ENCODE measurements at places on chromosomes 13 and 19.

GRCh38 chr13:109256866-109257760 is 529.3 kb downstream of the IRS2 start:
- H3K4me1 ChIP-seq, result no peaks in the 10 kb centered on the region
- no peak overlapping the region for H3K4me3 ChIP-seq
- H3K36me3 ChIP-seq, result no peaks in the 10 kb centered on the region
- no peaks in the 10 kb centered on the region for H3K27me3 ChIP-seq
- peak overlapping the region; percentile 36 for H3K27ac ChIP-seq

GRCh38 chr13:37202264-37202663 is 96.8 kb upstream of the CSNK1A1L start:
- H3K27me3 ChIP-seq, result no peaks in the 10 kb centered on the region
- no peak overlapping the region for H3K4me3 ChIP-seq
- no peaks in the 10 kb centered on the region for H3K36me3 ChIP-seq
- no peaks in the 10 kb centered on the region for H3K4me1 ChIP-seq
- DNase-seq, result no peak
- H3K27ac ChIP-seq, result no peak overlapping the region

DNA sequence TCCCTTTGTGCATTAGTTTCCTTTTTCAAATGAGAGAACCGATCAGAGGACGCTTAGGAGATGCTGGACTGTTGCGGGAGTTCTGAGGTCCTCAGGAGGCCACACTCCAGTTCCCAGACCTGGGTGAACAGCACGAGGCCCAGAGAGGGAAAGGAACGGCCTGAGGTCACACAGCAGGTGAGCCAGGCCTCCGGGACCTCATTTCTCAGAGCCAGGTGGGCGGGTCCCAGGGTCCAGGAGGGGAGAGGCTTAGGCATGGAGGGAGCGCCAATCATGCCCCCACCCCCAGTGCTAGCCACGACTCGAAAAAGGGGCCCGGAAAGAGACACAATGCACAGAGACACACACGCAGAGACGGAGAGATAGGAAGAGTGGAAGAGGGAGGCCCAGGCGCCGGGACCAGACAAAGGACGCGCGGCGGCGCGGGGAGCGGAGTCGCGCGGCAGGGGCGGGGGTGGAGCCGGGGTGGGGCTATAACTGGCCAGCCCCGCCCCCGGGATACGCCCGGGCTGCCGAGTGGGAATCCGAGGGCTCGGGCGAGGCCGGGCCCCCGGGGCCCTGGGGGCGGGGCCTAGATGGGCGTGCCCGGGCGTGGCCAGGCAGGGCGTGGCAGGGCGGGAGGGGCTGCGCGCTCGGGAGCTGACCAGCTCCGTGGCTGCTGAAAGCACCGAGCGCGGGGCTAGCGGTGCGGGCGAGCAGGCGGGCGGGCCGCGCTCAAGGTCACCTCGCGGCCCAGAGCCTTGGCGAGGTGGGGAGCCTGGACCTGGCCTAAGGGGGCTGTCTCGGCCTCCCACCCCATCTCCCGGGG is 1.6 kb downstream of the ELAVL3 start:
- H3K4me3 ChIP-seq, result peak overlapping the region; percentile 7
- peaks cover 5% of the 10 kb centered on the region for H3K36me3 ChIP-seq
- peak; percentile 55 for DNase-seq
- no peaks in the 10 kb centered on the region for H3K27me3 ChIP-seq

GRCh38 chr13:66461021-66461420 is 769.1 kb downstream of the PCDH9 start:
- no peaks in the 10 kb centered on the region for H3K27me3 ChIP-seq
- no peak for DNase-seq
- H3K27ac ChIP-seq, result no peak overlapping the region

DNA sequence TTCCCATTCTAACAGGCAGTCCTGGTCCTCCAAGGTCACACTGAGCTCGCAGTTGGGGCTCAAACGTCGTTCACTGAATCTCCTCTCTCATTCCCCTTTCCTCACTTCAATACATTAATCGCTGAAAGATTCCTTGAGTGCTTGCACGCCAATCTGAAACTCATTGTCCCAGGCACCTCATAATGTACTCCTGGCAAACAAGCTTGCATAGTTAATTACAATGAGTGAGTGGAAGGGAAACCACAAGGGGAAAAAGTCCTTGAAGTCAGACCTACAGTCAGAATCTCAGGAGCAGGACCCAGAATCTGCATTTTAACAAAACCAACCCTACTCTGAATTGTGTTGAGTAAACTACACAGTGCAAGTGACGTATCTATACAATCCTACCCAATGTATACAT is 86.9 kb downstream of the CRYL1 start:
- H3K36me3 ChIP-seq, result peaks cover 25% of the 10 kb centered on the region
- no peak for DNase-seq
- no peaks in the 10 kb centered on the region for H3K4me1 ChIP-seq
- H3K27me3 ChIP-seq, result no peaks in the 10 kb centered on the region
- no peak overlapping the region for H3K4me3 ChIP-seq

GRCh38 chr13:109074436-109074835 is 445.0 kb downstream of the MYO16 start:
- H3K4me3 ChIP-seq, result no peak overlapping the region
- H3K4me1 ChIP-seq, result no peaks in the 10 kb centered on the region
- no peak for DNase-seq
- no peak overlapping the region for H3K27ac ChIP-seq
- no peaks in the 10 kb centered on the region for H3K27me3 ChIP-seq

- H3K4me3 ChIP-seq, result no peak overlapping the region
- peaks cover 27% of the 10 kb centered on the region for H3K4me1 ChIP-seq
- no peaks in the 10 kb centered on the region for H3K27me3 ChIP-seq
Measured at GRCh38 chr19:44809577-44810233, 802 bp downstream of the BCAM start.

GRCh38 chr19:13172346-13173138 is 22.3 kb downstream of the IER2 start:
- H3K4me1 ChIP-seq, result peaks cover 8% of the 10 kb centered on the region
- no peak for DNase-seq
- peak overlapping the region; percentile 70 for H3K27ac ChIP-seq
- H3K27me3 ChIP-seq, result no peaks in the 10 kb centered on the region
- H3K36me3 ChIP-seq, result no peaks in the 10 kb centered on the region

DNA sequence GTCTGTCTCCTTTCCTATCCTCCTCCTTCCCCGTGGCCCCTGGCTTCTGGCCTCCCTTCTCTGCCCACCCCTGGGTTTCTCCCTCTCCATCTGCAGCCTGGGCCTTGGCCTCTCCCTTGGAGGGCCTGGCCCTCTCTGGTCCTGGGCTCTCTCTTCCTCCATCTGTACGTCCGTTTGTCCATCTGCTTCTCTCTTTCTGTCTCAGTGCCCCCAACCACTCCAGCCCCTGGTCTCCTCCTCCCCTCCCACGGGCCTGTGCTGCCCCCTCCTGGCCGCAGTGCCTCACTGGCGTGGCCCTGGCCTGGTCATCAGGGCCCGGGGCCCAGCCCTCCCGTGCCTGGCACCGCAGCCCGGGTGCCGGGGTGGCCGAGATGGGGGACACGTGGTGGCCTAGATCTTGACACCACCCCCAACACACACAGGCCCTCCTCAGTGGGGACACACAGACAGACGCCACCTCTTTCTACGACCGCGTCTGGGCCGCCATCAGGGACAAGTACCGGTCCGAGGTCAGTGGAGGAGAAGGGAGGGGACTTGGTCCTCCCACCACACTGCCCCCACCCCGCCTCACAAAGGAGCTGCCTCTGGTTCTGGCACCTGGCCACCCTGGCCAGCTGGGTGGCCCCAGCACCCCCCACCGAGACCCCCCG is 11.3 kb downstream of the PRKCSH start:
- peak; percentile 74 for DNase-seq
- H3K27ac ChIP-seq, result no peak overlapping the region
- no peak overlapping the region for H3K4me3 ChIP-seq
- no peaks in the 10 kb centered on the region for H3K4me1 ChIP-seq

DNA sequence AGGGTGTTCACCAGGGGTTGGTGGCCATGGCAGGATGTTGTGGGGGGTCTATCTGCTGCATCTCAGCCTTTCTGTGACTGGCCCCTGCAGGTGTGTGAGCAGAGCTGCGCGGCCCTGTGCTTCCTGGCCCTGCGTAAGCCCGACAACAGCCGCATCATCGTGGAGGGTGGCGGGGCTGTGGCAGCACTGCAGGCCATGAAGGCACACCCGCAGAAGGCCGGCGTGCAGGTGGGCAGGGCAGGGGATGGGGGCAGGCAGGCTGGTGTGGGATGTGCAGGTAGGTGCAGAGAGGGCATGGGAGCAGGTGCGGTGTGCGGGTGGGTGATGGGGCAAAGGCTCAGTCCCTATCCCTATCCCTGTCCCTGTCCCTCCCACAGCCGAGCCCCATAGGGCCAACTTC is 8.1 kb upstream of the SLC25A42 start:
- no peaks in the 10 kb centered on the region for H3K27me3 ChIP-seq
- peaks cover 64% of the 10 kb centered on the region for H3K4me1 ChIP-seq
- no peak overlapping the region for H3K4me3 ChIP-seq
- H3K27ac ChIP-seq, result no peak overlapping the region
- DNase-seq, result no peak
- H3K36me3 ChIP-seq, result peaks cover 14% of the 10 kb centered on the region

DNA sequence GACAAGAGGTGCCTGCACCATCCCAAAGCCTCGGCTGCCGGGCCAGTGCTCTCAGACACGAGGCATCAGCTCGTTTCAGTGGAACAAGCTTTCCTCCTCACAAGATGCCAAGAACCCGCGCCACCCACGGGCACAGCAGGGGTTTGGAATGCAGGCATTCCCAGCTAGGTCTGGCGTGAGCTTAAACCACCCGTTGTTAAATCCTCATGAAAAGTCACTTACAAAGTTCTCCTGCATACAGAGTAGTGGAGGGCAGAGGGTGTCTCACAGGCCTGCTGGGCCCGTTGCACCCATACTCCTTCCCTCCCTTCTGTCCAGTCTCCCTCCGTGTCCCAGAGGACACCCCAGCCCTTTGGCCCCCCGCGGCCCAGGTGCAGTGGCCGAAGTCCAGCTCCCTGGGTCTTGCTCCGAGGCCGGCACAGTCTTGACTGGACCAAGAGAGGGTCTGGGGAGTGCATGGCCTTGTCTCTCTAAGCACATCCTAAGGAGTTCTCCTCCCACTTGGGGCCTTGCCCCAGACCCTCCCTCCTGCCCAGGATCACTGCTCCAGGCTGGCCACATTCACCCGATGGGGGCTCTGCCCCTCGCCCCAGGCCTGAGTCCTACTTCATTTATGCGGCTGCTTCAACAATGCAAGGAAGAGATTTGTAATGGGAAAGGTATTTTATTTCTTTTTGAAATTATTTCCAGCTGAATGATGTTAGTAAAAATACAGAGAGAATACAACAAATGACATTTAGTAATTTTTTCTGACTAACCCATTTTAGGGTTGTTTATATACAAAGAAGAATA is 35.2 kb upstream of the GRTP1 start:
- H3K27ac ChIP-seq, result no peak overlapping the region
- no peak for DNase-seq
- H3K4me1 ChIP-seq, result peaks cover under 1% of the 10 kb centered on the region
- H3K36me3 ChIP-seq, result no peaks in the 10 kb centered on the region
- no peaks in the 10 kb centered on the region for H3K27me3 ChIP-seq

DNA sequence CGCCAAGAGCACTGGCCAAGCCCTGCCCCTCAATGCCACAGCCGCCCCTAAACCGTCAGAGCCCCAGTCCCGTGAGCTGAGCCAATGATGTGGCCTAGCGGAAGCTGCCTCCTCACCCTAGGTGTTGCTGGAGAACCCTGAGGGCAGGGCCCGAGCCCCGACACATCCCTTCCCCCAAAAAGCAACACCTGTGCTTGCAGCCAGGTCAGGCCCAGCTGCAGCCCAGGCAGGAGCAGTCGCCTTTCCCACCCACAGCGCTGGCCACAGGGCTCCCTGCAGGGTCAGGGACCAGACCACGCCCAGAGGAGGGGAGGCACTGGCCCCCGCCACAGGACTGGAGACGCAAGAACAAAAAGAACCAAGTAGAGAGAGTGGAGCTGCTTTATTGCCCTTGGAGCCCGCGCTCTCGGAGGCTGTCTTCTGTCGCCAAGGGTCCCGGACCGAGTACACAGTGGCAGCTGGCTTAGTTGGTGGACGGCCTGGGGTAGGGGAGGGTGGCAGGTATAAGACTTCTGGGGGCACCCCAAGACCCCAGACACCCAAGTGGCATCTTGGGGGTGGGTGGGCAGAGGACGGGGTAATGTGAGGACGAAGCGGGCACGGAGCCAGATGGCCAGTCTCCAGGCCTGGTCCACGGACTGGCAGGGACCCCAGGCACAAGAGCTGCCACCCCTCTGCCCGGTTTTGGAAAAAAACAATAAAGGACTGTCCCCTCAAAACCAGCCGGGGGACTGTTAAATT is 3.3 kb downstream of the P2RY11 start:
- DNase-seq, result no peak
- no peak overlapping the region for H3K4me3 ChIP-seq
- H3K4me1 ChIP-seq, result peaks cover 20% of the 10 kb centered on the region

- no peak overlapping the region for H3K27ac ChIP-seq
Measured at GRCh38 chr13:47004027-47004426, 107.2 kb upstream of the HTR2A start.

DNA sequence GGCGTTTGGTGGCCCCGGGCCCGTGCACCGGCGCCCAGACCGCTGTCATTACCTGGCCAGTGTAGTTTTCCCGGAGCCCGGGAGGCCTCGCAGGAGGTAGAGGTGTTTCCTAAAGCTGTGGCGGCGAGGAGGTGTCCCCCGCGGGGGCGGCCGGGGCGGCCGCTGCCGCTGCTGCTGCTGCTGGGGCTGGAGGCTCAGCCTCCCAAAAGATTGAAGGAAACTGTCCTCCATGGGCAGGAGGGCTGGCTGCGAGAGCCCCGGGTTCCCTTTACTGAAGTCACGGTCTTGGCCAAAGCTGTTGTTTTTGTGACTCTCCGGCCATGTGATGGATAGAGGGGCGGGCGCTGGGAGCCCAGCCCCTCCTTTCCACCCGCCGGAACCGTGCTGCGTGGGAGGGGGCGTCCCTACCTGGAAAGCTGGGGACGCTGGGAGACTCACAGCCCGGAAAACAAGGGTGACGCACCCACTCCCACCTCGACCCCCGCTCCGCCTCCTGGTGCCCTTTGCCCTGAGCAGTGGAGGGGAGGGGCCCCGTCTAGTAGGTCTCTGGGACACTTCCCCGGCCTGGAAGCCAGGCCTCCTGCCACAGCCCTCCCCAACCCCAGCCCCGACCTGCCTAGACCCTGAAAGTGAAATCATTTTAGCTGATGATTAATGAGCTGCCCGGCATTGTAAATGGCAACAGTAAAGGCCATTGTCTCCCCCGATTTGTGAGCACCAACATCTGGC is at the start of gene N4BP2L1:
Gene N4BP2L1 (minus strand): TSS at position 279 of the 729 bp plus-strand sequence. CDS start 48 bp downstream, at position 231.
- no peaks in the 10 kb centered on the region for H3K27me3 ChIP-seq
- H3K4me3 ChIP-seq, result peak within 1 kb of the TSS; percentile 70
- peaks cover 2% of the 10 kb centered on the region for H3K36me3 ChIP-seq
- peak within 1 kb of the TSS; percentile 99 for H3K27ac ChIP-seq

DNA sequence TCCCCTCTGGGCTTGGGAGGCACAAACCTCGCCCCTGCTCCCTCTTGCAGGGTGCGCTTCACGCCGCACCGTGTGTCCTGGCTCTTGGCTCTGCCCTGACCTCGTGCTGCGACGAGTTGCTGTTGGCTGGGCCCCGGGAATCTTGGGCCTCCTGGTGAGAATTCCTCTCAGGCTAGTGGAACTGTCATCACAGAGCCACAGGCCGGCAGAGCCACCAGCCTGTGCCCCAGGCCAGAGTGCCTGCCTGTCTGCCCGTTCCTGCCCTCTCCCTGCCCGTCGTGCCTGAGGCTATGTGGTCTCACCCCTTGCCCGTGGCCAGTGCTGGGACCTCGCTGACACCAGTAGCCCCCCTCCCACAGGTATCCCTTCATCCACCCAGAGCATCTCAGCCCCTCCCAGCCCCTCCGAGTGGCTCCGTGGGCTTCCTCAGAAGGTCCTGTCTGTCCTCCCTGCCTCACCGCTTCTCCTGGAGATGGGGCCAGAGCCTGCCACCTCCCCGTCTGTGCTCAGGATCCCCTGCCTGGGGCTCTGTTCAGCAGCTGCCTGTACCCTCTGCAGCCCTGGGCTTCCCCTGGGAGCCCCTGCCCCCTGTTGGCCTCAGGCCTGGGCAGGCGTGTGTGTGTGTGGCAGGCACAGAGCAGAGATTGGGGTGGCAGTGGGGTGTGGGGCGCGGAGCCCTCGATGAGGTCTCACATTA is 13.3 kb downstream of the NDUFB7 start:
- DNase-seq, result no peak
- no peak overlapping the region for H3K4me3 ChIP-seq
- no peak overlapping the region for H3K27ac ChIP-seq
- no peaks in the 10 kb centered on the region for H3K27me3 ChIP-seq
